ENCODE measurements at places on chromosomes 2 and 18. TPM values are rescaled to one million over a fixed set of nuclear protein-coding genes. Genes with fewer than 3 reads are reported as not detected.

GRCh38 chr18:75360215-75360614 lies 67.3 kb downstream of the SMIM21 start:
- DNase-seq = peak; percentile 75

The SCYGR4 gene
- not detected for polyA plus RNA-seq

The ACMSD gene
- polyA plus RNA-seq = 152 TPM

DNA sequence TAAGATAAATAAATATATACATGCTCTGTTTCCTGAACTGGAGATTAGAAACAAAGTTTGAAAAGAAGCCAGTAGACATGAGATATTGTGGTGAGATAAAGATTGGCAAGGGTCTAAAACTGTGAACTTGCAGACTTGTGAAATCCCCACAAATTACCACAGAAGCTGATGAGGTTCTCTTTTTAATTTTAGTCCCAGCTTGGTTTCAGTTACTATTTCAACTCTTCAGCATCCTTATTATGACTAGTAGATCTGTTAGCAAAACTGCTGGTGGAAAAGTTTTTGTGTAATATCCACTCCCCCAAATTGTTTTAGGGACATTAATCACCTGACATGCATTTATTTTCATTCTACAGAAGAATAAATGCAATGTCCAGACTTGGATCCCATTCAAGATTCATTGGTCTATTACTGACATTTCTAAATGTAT lies 20.8 kb downstream of the RASGRP3 start:
- no peak for DNase-seq

The WDR35 gene
- polyA plus RNA-seq = 6.0 TPM

The TMEM169 gene
- polyA plus RNA-seq = 1.6 TPM

DNA sequence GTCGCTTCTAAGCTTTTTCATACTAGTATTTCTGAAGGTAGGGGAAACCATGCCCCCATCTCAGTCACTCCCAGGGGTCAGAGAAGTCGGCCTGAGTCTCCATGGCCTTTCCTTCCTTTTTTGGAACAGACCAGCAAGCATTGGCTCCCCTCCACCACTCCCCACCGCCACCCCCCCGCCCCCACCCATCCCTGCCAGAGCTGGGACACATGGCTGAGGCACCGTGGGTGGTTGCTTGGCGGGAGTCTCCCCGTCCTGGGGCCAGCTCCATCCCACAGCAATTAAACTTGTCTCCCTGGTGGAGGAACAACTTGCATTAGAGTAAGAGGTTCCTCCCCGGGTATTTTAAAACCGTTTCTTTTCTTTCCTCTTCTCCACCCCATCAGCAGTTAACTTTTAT lies 100.8 kb upstream of the TFPI start:
- DNase-seq = no peak

DNA sequence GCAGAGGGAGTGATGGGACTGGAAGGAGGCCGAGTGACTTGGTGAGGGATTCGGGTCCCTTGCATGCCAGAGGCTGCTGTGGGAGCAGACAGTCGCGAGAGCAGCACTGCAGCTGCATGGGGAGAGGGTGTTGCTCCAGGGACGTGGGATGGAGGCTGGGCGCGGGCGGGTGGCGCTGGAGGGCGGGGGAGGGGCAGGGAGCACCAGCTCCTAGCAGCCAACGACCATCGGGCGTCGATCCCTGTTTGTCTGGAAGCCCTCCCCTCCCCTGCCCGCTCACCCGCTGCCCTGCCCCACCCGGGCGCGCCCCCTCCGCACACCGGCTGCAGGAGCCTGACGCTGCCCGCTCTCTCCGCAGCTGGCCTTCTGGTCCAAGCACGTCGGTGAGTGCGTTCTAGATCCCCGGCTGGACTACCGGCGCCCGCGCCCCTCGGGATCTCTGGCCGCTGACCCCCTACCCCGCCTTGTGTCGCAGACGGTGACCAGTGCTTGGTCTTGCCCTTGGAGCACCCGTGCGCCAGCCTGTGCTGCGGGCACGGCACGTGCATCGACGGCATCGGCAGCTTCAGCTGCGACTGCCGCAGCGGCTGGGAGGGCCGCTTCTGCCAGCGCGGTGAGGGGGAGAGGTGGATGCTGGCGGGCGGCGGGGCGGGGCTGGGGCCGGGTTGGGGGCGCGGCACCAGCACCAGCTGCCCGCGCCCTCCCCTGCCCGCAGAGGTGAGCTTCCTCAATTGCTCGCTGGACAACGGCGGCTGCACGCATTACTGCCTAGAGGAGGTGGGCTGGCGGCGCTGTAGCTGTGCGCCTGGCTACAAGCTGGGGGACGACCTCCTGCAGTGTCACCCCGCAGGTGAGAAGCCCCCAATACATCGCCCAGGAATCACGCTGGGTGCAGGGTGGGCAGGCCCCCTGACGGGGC lies 4.6 kb downstream of the PROC start:
- DNase-seq = peak; percentile 67

The LINC00305 gene
- not detected for polyA plus RNA-seq

DNA sequence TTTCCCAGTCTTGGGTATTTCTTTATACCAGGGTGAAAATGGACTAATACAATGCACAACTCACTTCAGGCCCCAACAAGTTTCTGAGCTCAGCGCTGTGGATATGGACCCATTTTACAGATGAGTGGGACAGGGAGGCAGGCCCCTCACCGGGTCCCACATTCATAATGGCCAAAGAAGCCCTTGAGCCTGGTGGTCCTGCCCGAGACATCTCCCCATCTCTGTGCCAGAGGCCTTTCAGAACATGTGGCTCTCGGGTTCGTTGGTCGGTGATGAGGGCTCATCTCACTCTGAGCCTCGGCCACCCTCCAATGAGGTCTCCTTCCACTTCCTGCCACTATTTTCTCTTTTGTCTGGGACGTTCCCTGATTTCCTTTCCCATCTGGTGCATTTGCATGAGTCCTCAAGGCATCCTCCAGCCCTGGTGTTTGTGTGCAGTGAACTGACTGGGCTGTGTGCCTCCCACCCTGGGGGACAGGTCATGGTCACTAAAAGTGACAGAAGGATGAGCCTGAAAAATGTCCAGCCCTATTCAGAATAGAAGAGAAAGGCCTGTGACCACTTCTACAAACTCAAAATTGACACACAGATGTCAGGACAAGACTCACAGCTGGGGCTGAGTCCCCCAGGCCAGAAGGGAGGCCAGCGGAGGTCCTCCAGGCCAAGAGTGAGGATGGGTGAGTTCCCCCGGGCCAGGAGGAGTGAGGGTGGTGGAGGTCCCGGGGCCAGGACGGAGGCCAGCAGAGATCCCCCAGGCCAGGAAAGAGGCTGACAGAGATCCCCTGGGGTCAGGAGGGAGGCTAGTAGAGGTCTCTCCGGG lies 134.5 kb downstream of the PTGR3 start:
- DNase-seq = no peak

DNA sequence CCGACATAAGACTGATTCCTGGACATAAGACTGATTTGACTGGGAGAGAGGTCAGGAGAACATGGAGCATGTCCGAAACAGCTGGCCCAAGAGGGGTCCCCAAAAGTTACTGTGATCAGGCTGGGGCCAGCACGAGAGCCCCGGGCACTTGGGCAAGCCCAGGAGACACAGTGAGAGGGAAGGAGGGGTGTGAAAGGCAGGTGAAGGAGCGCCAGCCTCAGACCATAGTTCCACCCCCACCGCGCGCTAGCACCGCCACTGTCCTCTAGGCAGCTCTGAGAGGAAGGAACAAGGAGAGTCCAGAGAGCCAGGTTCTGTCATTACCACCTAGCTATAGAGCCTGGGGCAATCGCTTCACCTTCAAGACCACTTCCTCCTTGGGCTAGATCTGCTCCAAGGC lies 78.2 kb upstream of the DAPL1 start:
- DNase-seq = no peak
